ENCODE measurements at places on chromosomes 7 and 10.

DNA sequence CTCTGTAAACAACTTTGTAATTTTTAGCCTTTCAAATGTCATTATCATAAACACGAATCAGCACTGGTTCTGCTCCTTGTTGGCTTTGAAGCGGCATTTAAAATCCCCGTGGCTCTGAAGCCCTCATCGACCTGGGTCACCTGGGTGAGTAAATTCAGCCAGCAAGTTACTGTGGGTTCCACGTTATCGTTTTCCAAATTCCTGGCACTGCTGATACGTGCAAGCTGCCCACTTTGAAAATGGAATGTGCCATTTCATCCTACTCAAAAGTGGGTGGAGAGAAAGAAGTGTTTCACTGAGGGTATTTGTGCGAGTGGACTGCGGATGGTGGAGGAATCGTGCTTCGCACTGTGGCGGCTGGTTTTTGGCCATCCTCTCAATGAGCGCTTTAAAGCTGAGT is 281.7 kb downstream of the KLF6 start:
- no peak for DNase-seq

DNA sequence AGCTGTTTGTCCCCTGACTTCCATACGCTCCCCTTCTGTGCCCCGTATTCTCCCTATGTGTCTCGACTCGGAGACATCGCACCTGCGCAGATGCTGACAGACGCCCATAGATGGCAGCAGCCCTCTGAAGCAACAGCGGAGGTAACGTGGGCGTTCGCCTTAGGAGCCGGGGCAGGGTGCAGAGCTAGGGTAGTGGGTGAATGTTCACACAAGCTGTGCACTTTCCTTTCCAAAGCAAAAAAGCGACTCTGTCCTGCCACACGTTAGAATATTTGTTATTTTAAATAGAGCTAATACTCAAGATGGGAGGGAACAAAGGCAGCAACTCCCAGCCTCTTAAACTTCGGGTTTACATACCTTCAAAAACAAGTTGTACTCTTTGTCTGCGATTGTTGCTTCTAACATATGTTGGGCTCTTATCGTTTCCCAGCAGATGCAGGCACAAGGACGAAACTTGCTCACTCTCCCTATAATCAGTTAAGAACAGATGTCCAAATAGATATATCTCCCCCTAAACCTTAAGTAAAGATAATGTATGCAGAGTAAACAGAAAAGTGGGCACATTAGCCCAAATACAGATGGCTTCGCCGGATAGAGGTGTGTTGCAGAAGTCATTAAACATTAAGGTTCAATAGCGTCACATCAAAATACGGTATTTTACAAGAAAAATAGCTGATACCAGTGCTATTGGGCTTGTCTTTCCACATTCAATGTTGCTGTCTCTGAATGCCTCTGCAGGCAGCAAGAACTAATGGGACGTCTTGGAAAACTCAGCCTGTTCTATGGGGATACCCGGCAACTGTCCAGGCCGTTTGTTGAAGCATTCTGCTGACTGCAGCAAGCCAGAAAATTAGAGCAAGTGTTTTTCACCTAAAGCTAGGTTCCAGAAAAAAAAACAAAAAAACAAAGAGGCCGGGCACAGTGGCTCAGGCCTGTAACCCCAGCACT is 340.3 kb upstream of the PRKCQ start:
- peak; percentile 65 for DNase-seq

DNA sequence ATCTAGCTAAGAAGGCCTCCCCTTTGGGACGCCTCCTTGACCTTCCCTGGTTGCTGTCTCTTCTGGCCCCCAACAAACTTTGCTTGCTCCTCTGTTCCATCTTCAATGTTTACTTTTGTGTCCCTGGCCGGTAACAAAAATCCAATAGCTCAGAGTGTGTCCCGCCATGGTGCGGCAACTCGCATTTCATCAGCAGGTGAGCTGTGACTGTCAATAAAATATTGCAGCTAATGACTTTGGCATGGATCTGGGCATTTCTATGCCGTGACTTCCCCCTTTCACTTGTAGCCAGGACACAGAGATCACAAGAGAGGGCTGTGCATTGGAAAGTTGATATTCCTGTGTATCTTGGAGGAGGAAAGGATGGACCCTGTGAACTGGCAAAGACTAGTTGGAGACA is 317.6 kb downstream of the RPS24 start:
- DNase-seq, result no peak

DNA sequence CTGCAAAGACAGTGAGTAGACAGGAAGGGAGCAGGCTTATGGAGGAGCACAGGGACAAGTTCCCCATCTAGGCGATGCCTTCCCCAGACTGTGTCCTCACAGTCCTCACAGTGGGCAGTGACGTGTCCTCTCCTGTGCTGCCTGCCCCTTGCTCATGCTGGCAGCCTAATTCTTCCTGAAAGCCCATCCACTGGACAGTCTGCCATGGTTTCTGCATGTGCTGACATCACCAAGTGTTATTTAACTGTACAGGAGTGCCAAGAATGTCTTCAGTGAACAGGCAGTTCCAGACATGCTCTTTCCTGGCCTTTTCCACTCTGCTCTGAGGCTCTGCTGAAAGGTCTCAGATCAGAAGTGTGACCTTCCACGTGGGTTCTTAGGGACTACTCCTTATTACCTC is 54.1 kb downstream of the ZNF248 start:
- DNase-seq, result no peak

DNA sequence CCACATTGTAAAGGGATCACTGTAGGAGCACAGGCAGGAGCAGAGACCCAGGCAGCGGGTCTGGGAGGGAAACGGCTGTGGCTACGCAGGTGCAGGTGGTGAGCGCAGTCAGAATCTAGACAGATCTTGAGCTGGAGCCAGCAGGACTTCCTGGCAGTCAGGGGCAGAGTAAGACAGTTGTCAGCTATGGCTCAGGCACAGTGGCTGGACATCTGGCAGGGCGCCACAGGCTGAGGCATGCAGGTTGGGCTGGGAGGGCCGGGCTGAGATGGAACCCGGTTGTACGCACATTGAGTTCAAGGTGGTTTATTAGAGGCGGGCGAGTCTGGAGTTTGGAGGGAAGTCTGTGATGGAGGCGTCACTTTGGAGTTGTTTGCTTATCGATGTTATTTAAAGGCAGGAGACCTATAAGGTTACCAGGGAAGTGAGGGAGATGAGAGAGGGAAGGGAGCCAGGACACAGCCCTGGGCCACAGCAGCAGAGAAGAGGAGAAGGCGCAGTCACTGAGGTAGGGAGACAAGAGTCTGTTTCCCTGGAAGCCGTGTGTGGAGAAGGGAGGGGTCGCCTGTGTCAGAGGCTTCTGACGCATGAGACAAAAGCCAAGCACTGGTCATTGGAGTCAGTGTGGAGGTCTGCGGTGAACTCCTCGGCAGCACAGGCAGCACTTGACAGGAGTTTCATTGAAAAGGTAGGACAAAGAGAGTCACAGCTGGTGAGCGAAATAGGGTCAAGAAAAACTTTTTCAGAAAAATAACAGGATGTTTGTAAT is 73.8 kb downstream of the LANCL2 start:
- DNase-seq, result no peak

- DNase-seq, result no peak
These were observed 2.7 kb upstream of the FRAT2 start for GRCh38 chr10:97336942-97337831.

GRCh38 chr10:132413226-132414205 is 16.5 kb downstream of the PWWP2B start:
- DNase-seq, result no peak

DNA sequence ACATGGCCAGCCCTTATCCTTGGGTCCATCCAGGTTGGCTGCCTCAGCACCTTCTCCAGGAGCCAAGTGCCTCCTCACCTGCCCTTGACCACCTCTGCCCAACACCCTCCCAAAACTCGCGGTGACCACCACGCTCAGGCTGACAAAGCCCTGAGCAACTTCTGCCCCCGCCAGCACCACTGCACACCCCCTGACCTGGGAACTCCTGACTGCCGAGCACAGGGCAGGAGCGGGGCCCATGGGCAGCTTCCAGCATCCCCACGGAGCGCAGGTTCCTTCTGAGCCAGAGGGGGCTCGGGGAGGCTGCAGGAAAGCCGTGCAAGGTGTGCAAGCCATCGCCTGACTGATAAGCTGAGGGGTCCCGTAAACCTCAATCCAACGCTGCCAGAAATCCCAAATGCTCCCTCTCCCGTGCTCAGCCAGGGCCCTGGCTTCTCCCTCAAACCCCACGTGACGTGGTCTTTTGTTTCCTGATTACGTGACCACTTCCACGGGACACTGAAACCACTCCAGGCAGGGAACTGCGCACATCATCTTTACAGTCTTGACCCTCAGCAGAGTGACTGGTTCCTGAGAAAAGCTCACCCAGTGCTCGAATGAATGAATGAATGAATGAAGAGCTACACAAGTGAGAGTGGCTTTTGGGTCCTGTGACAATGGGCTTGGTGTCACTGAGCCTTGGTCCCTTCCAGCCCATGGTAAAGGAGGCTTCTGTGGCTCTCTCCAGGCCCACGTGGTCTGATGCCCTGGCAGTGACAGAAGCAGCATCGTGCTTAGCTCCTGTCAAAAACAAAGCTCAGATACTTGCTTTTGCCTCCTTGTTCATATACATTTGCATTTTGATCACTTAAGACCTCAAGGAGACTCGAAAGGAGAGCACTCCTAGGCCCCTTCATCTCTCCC is 249.8 kb upstream of the PPP2R2D start:
- DNase-seq, result no peak

GRCh38 chr10:74889662-74889998 is 63.2 kb downstream of the KAT6B start:
- DNase-seq, result no peak

- no peak for DNase-seq
These were observed 9.3 kb upstream of the LRRC61 start for GRCh38 chr7:150313870-150314269.

DNA sequence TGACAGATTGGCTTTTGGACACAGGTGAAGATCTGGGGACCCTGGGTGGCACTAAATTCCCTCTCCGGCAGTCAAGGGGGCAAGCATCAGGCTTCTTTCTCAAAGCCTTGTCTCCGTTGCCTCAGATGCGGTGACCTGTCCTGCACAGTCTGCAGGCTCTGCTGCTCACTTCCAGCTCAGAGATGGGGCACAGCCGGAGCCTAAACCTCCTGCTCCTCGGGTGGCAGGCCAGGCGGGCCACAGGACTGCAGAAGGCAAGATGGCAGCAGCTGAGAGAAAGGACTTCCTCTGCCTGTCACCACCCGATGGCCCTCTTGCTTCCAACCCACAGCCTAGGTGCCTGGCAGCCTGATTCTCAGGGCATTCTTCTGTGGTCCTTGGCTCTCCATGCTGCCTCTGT is 44.4 kb downstream of the ZC3HC1 start:
- no peak for DNase-seq

DNA sequence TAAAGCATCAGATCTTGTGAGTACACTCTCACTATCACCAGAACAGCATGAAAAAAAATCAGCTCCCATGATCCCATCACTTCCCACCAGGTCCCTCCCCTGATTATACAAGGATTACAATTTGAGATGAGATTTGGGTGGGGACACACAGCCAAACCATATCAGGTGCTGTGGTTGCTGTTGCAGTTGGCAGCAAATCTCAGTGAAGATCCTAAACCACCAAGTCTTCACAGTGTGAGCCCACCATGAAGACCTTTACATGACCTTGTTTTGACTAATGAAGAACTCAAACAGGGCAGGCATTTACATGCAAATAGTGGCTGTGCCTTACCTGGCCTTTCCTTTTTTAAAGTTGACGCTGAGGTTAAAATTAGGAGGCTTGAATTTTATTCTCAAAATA is 242.6 kb downstream of the ACTR3B start:
- DNase-seq, result no peak

DNA sequence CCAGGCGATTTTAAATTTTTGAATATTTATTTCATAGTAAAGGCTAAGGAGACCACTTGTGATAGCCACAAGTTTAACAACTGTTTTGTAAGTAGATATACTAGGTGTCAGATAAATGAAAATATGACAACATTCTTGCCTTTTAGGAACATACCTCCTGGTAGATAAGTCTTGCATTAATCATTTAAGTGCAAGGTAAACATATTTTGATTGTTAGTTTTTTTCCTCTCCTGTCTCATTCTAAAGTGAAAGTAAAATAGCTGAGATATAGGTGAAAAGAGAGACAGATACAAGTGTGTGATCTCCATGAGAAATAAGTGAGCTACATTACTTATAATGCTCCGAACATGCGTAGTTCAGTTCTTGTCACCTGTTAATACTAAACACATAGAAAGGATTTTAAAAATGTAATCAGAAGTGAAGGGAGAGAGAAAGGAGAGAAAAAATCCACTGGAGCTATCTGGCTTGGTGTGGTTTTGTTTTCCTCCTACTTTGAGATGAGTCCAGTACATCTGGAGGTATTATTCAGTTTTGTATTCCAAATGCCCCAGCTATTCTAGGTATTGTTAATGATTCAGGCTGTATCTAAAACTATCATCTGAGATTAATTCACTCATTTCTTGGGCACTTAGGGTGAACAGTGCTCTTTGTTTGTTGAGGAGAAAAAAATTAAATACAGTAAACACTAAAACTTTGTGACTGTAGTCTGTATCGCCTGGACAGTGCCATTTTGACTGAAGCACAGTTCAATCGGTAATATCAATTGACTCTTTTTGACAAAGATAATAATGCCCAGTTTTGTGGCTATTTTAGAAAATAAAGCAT is 21.2 kb downstream of the GLCCI1 start:
- no peak for DNase-seq

DNA sequence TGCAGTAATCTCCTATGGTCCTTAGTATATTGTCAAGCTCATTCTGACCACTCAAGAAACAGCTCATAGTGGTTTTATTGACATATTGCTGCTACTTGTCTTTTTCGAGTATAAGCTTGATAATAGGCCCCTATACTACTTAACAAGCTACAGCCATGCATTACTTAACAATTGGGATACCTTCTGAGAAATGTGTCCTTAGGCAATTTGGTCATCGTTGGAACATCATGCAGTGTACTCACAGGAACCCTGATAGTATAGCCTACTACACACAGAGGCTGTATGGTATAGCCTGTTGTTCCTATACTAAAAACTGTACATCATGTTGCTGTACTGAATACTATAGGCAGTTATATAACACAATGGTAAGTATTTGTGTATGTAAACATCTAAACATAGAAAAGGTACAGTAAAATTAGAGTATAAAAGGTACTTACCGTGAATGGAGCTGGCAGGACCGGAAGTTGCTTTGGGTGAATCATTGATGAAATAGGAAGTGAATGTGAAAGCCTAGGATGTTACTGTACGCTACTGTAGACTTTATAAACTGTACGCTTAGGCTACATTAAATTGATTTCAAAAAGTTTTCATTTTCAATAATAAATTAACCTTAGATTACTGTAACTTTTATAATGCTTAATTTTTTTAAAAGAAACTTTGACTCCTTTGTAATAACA is 160.9 kb downstream of the LRRC4 start:
- DNase-seq, result no peak

- no peak for DNase-seq
These were observed 29.9 kb upstream of the DDX50 start for GRCh38 chr10:68871105-68871711.

GRCh38 chr10:26540601-26541000 is 102.5 kb downstream of the APBB1IP start:
- no peak for DNase-seq

DNA sequence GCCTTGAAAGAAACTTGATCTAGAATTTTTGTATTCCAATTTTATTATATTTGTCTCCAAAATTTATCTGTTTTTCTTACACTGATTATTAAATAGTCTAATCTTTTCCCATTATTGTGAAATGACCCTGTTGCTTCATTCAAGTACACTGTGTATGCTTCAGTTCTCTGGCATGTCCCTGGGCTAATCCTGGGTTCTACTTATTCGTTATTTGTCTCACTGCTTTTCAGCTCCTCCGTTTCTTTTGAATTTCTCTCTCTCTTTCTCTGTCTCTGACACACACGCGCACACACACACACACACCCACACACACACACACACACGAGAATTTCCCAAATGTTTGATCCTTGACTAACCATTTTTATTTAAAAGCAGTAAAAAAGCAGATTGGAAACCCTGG is 768.6 kb downstream of the NRG3 start:
- no peak for DNase-seq

All from stimulated activated CD8-positive, alpha-beta memory T cell treated with anti-CD3 and anti-CD28 coated beads, Interleukin-15, amount 100 ng/mL, for 48 hours (primary cell).